Placental pericyte (primary cell): ENCODE measurements at places on chromosomes 3 and 15. TPM values are rescaled to one million over a fixed set of nuclear protein-coding genes. Genes with fewer than 3 reads are reported as not detected.

DAZL gene
- total RNA-seq = 0.14 TPM in 1 of 2 replicates, not detected in the other

PPP1R14D gene
- not detected in 2 replicates for total RNA-seq

NPRL2 gene
- 17.9 and 27.3 TPM in 2 replicates for total RNA-seq

ARID3B gene
- 4.4 and 6.2 TPM in 2 replicates for total RNA-seq

ATP13A5 gene
- not detected in 2 replicates for total RNA-seq

MYNN gene
- 15.1 and 18.0 TPM in 2 replicates for total RNA-seq

GUCA1C gene
- not detected in 2 replicates for total RNA-seq

TYRO3 gene
- total RNA-seq = 7.7 and 13.6 TPM in 2 replicates

RARB gene
- total RNA-seq = 1.8 and 12.9 TPM in 2 replicates

AAGAB gene
- 42.8 and 61.7 TPM in 2 replicates for total RNA-seq

CADM2 gene
- total RNA-seq = not detected in 2 replicates

NLGN1 gene
- total RNA-seq = 0.44 and 6.7 TPM in 2 replicates

GOLGA6L7 gene
- total RNA-seq = not detected in 2 replicates

GALNT15 gene
- 0.88 and 4.2 TPM in 2 replicates for total RNA-seq

OR5K2 gene
- not detected in 2 replicates for total RNA-seq

SLC33A1 gene
- total RNA-seq = 68.9 and 120 TPM in 2 replicates

HRH1 gene
- total RNA-seq = 21.5 and 27.8 TPM in 2 replicates

SAMMSON gene
- total RNA-seq = not detected in 2 replicates

TMEM158 gene
- total RNA-seq = 70.0 and 453 TPM in 2 replicates

SNRPA1 gene
- 10.3 and 30.8 TPM in 2 replicates for total RNA-seq

TMEM108 gene
- total RNA-seq = not detected in 2 replicates

ZPLD1 gene
- 0.14 and 0.22 TPM in 2 replicates for total RNA-seq

SPINT1 gene
- total RNA-seq = 0.44 and 1.3 TPM in 2 replicates

MUC4 gene
- not detected in 2 replicates for total RNA-seq

PPP2R3A gene
- total RNA-seq = 7.4 and 26.1 TPM in 2 replicates

MST1 gene
- 5.7 and 5.9 TPM in 2 replicates for total RNA-seq

ASB14 gene
- total RNA-seq = 0.14 TPM in 1 of 2 replicates, not detected in the other

RIOX2 gene
- total RNA-seq = 24.1 and 35.6 TPM in 2 replicates

POTEB3 gene
- not detected in 2 replicates for total RNA-seq

TTLL3 gene
- 23.0 and 32.6 TPM in 2 replicates for total RNA-seq

SEMA3F gene
- total RNA-seq = under 0.01 and 0.43 TPM in 2 replicates

TPRG1 gene
- total RNA-seq = 0.57 and 2.6 TPM in 2 replicates

CDC25A gene
- 3.7 and 32.4 TPM in 2 replicates for total RNA-seq

TLNRD1 gene
- 18.6 and 38.9 TPM in 2 replicates for total RNA-seq

GPR160 gene
- total RNA-seq = 0.14 and 0.44 TPM in 2 replicates

HACD2 gene
- total RNA-seq = 13.3 and 31.8 TPM in 2 replicates

SCAPER gene
- total RNA-seq = 6.6 and 9.2 TPM in 2 replicates
